ENCODE measurements at places on chromosomes 7 and 10.

GRCh38 chr10:23754179-23754578 lies 315.3 kb downstream of the OTUD1 start:
- DNase-seq = no peak

DNA sequence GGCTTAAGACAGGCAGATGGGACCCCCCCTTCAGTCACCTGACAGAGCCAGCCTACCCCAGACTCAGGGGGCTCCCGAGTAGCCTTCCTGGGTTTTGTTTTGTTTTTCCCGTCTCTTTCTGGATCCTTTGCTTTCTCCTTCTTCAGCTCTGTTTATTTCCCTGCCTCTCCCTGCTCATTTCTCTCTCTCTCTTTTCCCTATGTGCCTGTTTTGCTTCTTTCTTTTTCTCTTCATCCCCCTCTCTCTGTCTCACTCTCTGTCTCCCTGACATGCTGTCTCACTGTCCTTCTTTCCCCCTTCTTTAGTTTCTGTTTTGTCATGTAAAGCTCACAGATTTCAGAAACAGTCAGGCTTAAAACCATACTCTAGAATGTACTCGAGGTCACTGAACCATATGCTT lies 38.2 kb upstream of the SLC29A3 start:
- DNase-seq = no peak

DNA sequence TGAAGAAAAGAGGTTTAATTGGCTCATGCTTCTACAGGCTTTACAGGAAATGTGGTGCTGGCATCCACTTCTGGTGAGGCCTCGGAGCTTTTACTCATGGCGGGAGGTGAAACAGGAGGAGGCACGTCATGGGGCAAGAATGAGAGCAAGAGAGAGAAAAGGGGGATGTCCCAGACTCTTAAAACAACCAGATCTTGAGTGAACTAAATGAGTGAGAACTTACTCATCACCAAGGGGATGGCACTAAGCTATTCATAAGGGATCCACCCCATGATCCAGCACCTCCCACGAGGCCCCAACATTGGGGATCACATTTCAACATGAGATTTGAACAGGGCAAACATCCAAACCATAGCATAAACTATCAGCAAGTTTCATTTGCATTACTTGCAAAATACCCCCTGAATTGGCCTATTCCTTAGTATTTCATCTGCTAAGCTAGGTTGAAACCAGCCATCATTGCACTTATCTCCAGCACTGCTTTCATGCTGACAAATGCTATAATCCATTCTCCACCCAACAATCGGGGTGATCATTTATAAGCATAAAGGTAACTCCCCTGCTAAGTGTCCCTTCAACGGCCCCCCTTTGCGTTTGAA lies 179.0 kb downstream of the NOC3L start:
- no peak for DNase-seq

DNA sequence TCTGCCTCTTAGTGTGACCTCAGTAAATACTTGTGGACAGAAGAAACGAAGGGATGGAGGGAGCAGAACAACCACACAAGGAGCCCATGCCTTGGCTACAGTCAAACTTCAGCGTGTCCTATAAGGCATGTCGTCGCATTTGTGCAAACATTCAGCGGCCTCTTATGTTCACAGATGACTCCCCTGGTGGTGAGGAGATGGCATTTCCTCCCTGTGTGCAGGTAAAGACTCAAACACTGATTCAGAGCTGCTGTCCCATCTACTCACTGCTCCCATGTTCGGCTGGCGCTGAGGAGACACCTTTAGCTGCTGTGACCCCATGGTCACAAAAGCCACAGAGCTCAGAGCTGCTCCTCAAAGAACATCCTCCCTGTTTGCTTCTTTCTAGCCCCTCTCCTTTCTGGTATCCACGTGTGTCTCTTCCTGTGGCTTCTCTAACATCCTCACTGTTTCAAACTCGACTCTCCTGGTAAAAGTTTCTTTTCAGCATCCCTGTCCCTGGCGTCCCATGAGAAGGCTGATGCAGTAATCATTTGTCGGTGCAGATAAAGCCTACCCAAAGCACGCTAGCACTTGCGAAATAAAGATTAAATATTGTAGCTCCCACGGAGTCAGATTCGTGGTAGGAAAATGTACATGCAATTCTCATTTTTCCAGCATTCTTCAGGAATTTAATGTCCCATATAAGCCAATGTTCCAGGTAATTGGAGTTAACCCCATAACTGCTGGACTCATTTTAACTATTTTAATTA lies 124.9 kb upstream of the NEBL start:
- DNase-seq = no peak

DNA sequence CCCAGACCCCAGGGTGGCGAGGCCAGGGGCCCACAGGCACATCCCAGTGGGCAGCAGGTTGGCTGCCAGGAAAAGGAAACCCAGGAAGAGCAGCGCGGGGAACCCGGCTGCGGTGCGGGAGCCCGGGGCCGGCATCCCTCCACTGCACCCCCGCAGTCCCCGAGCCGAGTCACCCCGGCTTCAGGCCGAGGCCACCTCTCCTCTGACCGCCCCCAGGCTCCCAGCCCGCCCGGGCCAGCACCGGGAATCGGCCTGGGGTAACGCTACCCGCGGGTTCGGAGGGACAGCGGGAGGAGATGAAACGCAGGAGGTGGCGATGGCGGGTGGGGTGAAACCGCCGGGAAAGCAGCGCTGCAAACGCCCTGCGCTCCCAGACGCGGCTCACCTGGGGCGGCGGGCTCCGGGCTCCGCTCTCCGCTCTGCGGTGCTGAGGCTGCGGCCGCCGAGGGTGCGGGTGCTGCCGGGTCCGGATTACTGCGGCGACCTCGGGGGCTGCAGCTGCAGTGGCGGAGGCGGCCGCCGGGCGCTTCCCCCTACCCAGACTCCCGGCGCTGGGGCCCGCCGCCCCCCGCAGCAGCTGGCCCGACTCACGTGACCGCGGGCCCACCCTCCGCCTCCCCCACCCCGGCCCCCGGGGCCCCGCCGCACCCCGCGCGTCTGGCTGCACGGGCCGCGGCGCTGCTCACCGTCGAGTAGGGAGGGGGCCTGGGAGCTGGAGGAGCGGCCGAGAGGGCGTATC lies at the start of gene SCRN1:
SCRN1 (minus strand) TSS at position 545 of the 739 bp plus-strand sequence. CDS start 20,734 bp downstream, outside the sequence.
- no peak for DNase-seq

GRCh38 chr10:119336599-119336998 lies 129.2 kb downstream of the GRK5 start:
- no peak for DNase-seq

DNA sequence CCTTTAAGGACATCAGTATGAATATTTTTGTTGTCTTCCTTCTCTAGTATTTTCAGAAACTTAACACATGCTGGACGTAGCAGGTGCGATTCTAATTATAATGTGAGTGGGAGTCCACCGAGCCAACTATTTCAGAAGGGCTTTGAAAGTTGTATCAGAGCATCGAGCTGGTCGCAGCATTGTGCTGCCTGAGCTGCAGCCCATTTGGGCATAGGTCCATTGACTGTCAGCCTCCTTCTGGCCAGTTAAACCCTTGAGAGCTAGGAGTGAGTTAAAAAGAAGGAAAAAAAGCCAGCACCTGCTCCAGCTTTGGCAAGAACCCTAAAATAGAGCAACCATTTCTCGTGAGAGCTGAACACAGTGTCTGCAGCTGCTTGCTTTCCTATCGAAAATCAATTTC lies 47.8 kb downstream of the SLC35G1 start:
- no peak for DNase-seq

- DNase-seq = peak; percentile 21
Observed at GRCh38 chr10:68562661-68563570, 2.8 kb downstream of the TET1 start.

- DNase-seq = no peak
Observed at GRCh38 chr10:101221549-101221948, 7.7 kb downstream of the LBX1 start.

DNA sequence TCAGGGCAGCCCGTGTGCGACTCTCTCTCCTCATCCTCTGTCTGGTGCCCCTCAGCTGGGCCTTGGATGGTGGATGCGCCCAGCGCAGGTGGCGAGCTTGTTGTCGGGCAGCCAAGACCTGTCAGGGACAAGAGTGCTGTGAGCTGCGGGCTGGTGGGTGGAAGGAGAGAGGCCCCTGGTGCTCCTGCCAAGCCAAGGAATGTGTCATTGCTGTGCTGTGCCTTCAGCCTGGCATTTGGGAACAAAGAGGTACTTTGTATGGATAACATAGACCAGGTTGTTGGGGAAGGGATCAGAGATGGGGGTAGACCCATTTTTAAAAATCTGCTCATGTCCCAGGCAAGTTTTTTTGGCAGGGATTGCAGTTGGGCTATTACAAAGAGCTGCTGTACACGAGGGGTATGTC lies 120.9 kb downstream of the PKD1L1 start:
- DNase-seq = no peak

- no peak for DNase-seq
Observed at GRCh38 chr7:15891151-15891881, 204.8 kb upstream of the MEOX2 start.

- no peak for DNase-seq
Observed at GRCh38 chr7:25804154-25804553, 347.8 kb upstream of the NFE2L3 start.

GRCh38 chr10:47406870-47407691 lies 23.0 kb upstream of the ZNF488 start:
- no peak for DNase-seq

DNA sequence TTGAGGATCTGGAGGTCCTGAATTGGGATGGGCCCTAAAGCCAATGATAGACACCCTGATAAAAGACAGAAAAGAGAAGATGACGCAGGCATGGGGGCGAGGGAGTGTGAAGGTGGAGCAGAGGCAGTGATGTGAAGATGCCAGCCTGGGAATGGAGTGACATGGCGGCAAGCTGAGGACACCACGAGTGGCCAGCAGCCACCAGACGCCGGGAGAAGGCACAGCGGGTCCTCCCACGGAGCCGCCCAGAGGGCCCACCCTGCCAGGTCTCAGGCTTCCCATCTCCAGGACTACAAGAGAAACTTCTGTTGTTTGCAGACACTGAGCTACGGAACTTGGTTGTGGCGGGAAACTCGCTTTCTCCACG lies 44.9 kb downstream of the DPYSL4 start:
- DNase-seq = no peak

- DNase-seq = peak; percentile 76
Observed at GRCh38 chr7:12570534-12571461, at the start of gene SCIN. Gene SCIN, plus strand, starts transcription at chr7:12570720. Its CDS starts 67 bp downstream, at chr7:12570787.

GRCh38 chr10:125011926-125012705 lies 70.2 kb downstream of the ZRANB1 start:
- no peak for DNase-seq

DNA sequence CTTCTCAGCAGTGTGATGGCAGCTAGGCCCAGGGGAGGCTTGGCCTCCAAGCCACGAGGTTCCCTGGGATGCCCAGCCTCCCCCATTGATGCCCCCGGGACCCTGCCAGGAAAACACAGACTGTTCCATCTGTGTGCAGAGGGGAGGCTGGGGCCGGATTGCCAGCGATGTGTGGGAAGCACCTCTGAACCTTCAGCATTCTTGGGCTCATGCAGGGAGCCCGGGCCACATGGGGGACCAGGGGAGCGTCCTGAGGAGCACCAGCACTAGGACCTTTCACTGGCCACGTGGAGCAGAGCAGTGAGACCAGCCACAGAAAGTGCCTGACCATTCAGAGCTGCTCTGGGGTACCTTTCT lies 2.6 kb downstream of the IMPDH1 start:
- no peak for DNase-seq

GRCh38 chr7:47725031-47725780 lies 143.3 kb upstream of the TNS3 start:
- DNase-seq = no peak

GRCh38 chr7:123751821-123752220 lies 3.0 kb upstream of the WASL start:
- no peak for DNase-seq

DNA sequence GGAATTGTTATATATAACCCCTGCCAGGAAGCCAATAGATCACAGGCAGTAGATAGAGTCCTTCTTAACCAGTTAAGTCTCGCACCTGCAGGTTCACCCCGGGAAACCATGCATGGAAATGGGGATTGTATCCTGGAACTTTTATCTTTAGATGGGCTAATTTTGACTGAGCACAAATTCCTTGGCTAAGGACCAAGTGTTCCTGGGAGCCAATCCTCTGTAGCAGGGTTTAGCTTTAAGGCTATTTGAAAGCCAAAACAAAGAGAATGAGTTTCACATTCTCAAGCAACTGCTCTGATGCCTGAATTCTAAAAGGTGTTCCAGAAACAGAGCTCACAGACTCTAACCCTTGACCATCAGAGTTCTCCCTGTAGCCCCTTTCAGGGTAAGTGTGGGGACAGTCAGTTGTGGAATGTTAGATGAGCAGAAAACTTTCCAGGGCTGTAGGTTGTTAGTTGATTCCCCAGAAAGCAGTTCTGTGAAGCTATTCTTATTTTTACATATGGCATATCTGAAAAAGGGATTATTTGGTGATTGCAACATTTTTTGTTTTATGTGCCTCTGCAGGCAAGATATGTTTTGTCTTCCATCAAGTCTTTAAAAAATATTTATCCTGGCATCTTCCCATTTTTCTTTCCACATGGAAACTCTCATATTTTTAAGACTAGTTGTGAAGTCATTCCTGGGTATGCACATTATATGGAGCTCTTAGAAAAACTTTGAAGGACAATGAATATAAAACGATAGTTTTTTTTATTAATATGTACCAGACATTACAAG lies 16.2 kb upstream of the NPVF start:
- no peak for DNase-seq

DNA sequence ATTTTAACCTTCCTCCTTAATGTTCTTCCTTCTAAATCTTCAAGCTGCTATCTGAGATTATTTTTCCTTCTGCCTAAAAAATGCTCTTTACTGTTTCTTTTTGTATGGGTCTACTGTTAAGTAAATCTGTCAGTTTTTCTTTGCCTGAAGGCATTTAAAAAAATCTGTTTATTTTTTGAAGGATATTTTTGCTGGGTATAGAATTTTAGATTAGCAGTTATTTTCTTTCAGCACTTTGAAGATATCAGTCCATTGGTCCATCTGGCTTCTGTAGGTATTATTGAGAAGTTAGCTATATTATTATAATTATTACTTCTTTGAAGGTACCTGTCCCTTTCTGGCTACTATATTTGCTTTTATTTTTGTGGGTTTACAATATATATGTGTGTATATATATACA lies 171.4 kb downstream of the BBS9 start:
- DNase-seq = no peak

DNA sequence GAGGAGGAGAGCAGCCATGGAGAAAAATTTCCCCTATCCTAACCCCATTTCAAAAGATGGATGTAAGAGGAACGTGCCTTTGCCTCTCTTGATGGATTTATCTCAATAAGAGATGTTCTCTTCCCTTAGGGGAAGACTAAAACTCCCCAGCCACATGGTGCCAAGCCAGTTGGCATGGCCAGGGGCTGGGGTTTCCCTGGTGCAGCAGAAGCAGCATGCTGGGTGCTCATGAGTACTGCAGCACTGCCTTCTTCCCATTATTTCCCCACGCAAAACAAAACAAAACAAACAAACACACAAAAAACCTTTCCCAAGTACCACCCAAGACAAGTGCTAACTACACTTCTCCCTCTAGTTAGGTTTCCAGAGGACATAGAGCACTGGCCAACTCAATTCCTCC lies 97.2 kb downstream of the DOCK4 start:
- no peak for DNase-seq

DNA sequence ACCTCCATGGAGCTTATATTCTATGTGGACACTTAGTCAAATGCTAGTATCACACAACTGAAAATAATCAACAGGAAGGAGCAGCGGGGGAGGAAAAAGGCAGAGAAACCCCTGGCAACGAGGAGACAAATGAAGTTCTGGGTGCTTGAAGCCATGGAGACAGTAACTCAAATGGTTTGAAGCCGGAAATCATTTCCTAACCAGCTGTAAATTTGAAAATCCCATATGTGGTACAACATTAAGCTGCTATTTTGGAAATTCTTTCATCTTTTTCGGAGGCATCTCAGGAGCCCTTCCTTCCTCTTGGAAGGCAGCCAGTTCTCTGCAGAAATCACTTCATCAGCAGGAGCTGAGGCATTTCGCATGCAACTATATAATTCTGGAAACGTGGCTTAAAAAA lies 91.4 kb downstream of the PPP1R3C start:
- DNase-seq = no peak
